H9 (cell line): ENCODE measurements at places on chromosomes 7 and 10.

DNA sequence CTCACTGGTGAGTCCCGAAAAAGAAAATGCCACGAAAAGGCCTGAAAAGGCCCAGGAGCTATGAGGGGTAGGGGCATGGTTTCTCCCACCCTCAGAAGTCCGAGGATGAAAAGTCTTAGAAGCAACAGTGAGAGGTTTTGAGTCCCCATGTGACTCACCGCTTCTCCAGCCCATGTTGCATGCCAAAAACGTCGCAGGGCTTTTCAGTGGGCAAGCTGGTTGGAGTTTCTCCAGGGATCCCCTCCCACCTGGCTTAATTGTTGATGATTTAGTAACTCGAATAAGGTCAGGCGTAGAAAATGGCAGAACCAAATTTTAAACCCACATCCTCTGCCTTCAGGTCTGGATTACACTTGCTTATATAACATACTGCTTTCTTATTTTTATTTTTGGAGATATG lies 96.3 kb upstream of the ARMC3 start:
- no peak for DNase-seq

DNA sequence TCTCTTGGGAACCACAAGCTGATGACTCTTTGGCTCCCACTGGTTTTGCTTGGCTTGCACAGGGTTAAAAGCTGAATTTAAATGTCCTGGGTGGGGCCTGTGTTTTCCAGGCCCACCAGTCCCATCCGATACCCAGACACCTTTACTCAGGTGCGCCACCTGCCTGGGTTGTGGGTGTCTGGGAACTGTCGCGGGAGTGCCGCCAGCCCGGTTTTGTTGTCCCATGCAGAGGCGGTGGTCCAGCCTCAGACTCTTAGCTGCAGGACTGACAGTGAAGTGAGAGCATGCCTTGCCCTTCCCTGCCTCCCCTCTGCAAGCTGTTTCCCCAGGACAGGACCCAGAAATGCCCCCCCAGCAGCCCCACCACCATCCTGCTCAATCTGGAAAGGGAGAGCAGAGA lies 255.6 kb upstream of the ZNF32 start:
- peak; percentile 65 for DNase-seq

DNA sequence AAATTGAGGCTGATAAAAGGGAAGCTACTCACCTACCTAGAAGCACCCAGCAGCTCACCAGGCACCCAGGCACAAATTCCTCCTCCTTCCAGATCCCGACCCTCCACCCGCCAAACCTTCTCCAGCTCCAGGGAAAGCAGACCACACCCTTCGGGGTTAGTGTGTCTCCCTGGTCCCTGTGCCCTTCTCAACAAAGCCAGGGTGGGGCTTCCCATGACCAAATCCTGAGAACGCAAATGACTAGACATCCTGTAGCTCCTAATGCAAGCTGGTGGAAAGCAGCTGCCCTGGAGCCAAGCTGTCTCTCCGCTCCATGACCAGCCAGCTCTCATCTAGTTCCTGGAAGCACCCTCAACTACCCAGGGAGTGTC lies 4.4 kb downstream of the TBX20 start:
- peak; percentile 68 for DNase-seq

DNA sequence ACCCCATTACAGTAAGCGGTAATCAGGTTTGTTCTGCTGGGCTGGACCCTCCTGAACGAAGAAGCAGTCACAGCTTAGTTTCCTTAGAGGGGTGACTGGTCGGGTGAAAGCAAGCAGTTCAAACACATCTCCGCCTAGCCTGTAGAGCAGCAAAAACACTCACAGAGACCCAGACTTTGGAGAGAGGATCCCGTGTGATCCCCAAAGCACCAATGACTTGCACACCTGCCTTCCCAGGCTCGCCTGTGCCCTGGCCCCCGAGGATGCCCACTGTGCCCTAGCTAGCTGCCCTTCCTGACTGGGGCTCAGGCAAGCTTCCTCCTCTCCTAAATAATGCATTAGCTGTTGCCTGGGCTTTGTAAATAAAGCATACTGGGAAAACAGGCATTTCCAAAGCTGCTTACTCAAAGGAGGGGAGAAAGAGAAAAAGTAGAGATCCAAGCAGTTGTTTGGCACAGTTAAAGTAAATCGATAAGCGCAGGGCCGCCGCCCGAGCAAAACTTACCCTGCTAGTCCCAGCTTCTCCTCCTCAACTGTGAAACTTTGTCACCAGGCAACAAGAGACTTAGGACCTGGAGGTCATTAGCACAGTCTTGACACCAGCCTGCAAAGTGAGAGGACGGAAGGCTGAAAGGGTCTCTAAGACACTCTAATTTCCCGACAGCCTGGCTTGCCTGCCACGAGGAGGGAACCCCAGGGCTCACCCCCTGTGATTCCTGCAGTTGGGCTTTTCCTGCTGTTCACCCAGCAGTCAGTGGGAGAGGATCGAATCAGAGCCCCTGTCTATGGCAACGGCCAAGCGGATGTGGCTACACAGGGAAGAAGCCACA lies 4.8 kb downstream of the LRRC18 start:
- DNase-seq = peak; percentile 23

DNA sequence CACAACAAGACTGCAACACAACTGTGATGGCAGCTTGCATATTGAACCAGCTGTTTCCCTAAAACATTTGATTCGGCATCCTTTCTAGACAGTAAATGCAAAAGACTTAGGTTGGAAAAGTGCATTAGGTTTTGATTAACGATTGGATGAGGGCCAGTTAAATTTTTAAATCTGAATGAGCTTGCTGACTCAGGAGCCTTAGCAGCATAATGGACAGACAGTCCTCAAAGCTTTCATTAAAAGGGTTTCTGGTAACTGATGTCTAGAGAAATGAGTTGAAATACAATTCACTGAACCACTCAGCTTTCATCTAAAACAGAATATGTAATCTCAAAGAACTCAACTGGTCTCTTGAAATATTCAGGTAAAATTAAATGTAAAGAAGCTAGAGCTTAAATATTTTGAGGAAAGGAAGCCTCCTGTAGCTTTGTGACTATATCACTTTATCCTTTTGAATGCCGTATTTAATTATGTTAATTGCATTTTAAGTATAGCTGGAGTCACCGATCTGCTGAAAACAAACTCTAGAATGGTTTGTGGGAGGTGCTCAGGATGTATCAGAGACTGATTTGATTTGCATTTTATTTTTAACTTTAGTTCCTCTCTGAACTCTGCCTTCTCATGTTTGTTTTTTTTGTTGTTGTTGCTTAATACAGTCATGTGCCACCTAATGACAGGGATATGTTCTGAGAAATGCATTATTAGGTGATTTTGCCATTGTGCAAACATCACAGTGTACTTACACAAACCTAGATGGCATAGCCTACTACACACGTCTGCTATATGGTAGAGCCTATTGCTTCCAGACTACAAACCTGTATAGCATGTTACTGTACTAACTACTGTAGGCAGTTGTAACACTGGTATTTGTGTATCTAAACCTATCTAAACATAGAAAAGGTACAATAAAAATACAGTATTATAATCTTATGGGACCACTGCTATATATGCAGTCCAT lies 29.2 kb upstream of the ATRNL1 start:
- no peak for DNase-seq

DNA sequence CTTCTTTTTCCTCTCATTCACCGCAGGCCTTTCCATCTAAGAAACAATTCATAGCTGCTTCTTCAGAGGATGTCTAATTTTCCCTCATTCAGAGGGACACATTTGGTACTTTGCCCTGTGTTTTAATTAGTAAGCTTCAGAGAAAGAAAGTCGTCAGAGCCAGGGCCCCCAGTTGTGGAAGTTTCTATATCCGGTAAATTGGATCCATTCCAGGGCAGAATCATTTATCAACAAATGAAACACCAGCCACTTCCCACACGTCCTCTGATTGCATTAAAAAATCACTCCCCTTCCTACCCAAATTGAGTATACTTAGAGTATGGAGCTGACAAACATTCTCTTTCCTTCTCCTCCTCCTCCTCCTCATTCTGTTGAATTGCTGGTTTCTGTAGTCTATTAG lies 205.8 kb upstream of the HDAC9 start:
- no peak for DNase-seq

DNA sequence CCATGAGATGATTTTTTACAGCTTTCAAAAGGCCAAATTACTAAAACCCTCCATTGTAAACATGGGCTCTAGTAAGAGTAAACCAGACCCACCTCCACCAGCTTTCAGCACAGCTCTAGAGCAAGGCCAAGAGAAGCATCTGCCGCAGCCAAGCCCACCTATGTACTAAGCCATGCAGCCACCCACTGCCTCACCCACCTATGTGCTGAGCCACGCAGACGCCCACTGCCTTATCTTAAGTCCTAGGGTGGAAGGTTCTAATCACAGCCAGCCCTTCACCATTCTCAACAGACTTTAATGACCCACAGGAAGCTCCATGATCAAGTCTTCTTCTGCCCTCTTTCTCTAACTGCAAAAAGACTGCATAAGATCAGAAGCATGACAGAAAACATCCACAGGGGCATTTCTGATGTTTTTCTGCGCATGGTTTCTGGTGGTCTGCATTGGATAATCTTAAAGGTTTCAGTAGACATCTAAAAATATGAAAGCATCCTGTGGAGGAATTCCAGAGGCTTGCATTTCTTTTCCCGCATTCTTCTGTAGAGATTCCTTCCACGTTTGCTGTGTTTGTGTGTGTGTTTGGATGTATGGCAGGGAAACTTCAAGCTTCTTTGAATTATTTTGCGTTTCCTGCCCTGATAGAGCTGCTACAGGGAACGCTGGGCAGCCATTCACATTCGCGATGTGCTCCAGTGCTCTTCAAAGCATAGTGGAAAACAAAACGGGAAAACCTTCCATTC lies 286.1 kb upstream of the KLF6 start:
- DNase-seq = no peak

DNA sequence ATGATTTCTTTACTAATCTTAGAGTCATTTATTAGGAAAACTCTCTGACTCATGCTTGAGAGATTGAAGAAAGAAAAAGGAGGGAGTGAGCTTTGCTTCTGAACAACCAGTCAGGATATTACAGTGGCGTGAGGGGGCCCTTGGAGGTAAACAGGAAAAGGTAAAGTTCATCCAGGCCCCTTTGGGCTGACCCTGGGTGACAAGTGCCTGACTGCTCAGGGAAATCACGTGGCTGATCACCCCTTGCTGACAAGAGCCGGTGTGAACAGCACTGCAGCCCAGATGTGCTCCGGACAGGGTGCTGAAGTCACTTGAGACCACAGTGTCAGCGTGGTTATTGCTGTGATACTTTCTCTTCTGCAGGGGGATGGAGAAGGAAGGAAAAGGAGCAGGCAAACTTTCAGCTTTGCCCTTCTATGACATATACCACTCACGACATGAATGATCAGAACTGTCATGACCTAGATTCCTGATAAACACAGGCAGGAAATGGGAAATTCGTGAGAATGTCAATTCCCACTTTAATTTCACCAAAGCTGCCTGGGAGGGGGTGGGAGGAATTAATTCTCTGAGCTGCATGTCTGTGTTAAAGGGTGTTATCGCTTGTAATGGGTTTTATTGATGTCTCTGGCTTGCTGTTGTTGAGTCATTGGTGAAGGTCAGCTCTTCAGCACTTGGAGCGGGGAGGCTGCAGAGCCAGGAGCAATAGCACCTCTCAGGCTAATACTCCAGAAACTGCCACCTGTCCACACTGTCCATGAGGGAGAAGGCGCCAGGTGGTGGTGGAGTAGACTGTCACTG lies 139.8 kb upstream of the AOAH start:
- no peak for DNase-seq

- no peak for DNase-seq
Observed at GRCh38 chr10:110634527-110635209, 9.5 kb upstream of the RBM20 start.

DNA sequence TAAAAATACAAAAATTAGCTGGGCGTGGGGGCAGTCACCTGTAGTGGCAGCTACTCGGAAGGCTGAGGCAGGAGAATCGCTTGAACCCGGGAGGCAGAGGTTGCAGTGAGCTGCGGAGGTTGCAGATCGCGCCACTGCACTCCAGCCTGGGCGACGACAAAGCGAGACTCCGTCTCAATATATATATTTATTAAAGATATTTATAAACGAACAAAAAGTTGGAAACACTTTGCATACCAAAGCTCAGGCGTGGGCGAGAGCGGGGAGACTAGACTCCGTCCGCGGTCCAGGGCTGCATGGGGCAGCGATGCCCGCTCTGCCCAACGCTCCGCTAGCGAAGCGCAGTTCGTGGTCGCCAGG lies 7.9 kb upstream of the CRYGN start:
- no peak for DNase-seq

DNA sequence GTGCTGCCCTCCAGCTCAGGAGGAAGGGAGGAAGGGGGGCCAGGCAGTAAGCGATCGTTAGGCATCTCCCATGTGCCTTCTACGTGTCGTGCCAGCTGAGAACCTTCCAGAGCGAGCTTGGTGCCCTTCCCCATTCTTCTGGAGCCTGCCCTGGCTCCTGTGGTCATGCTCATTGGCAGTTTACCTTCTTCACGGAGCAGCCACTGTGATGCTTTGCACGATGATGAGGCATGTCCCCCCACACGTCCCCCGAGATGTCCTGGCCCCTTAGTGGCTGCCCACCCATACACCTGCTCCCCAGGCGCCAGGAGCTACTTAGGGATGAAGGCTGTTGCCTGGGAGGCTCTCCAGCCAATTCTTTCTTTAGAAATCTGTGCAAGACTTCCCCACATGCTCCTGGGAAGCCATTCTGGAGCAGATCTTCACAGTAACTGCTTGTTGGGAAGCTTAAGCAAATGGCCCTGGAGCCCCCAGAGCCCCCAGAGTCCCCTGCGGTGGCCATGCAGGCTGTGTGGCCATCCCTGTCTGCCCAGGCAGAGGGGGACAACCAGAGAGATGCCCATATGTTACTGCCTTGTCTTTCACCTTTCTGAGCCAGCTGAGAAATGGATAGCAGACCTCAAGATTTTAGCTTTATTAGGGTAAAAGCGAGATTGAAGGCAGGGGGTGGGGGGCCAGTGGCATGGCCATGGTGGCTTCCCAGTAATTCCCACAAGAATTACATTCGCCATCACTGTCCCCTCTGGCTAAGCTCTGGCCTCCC lies 199.0 kb downstream of the EBF3 start:
- peak; percentile 9 for DNase-seq

GRCh38 chr7:46288861-46289260 lies 367.8 kb upstream of the IGFBP3 start:
- DNase-seq = no peak

DNA sequence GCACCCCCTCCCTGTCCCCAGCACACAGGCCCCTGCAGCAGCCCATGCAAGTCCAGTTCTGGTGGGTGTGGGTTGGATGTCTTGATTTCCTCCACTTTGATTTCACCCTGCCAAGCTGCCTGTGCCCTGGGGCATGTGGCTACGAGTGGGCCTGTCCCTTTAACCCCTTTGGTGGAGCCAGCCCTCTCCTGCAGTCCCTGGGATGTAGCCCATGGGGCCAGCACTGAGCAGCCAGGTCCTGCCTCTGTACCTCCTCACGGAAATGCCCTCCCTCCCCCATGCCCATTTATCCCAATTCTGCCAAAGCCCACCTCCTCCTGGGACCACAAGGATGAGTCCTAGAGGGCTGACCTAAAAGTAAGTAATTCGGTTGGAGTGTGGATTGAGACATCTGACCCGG lies 11.9 kb downstream of the COL13A1 start:
- no peak for DNase-seq

GRCh38 chr10:49587981-49588380 lies 22.1 kb upstream of the SLC18A3 start:
- no peak for DNase-seq

- DNase-seq = no peak
Observed at GRCh38 chr7:143286522-143286890, 1.6 kb upstream of the CASP2 start.
